A549 treated with CORT108297 at 1 μM for 4 hours (cell line): ENCODE measurements at places on chromosomes 3 and 15. TPM values are rescaled to one million over a fixed set of nuclear protein-coding genes. Genes with fewer than 3 reads are reported as not detected.

The HCN4 gene
- total RNA-seq = 0.22 to 0.35 TPM (median 0.32 TPM) in 5 replicates

The ZFAND6 gene
- total RNA-seq = 103 to 127 TPM (median 108 TPM) in 5 replicates

The DUOX2 gene
- total RNA-seq = 0.03 to 0.13 TPM (median 0.06 TPM) in 5 replicates

The ELP6 gene
- 26.6 to 29.5 TPM (median 27.6 TPM) in 5 replicates for total RNA-seq

The C15orf62 gene
- total RNA-seq = 0.05 to 0.08 TPM (median 0.08 TPM) in 5 replicates

The STAC gene
- 2.1 to 2.7 TPM (median 2.4 TPM) in 5 replicates for total RNA-seq

The GXYLT2 gene
- total RNA-seq = 0.95 to 2.2 TPM (median 1.6 TPM) in 5 replicates

The ITIH3 gene
- total RNA-seq = 0.05 TPM in 1 of 5 replicates, not detected in the others

The ARNT2 gene
- 14.5 to 18.7 TPM (median 17.0 TPM) in 5 replicates for total RNA-seq

The SENP2 gene
- 14.4 to 26.6 TPM (median 17.2 TPM) in 5 replicates for total RNA-seq

The CX3CR1 gene
- 0.05 to 0.12 TPM (median 0.05 TPM) in 3 of 5 replicates, not detected in the others for total RNA-seq

The LPCAT4 gene
- 47.2 to 67.3 TPM (median 63.6 TPM) in 5 replicates for total RNA-seq

The CEP19 gene
- 2.7 to 3.4 TPM (median 2.9 TPM) in 5 replicates for total RNA-seq

The CDAN1 gene
- 5.8 to 8.3 TPM (median 6.5 TPM) in 5 replicates for total RNA-seq

The GPR149 gene
- total RNA-seq = not detected in 5 replicates

The LRTM1 gene
- total RNA-seq = not detected in 5 replicates

The FEZF2 gene
- total RNA-seq = not detected in 5 replicates

The SMCO1 gene
- 0.03 TPM in 1 of 5 replicates, not detected in the others for total RNA-seq

The TJP1 gene
- 56.8 to 78.8 TPM (median 66.1 TPM) in 5 replicates for total RNA-seq
